ENCODE measurements at places on chromosomes 13 and 19.

DNA sequence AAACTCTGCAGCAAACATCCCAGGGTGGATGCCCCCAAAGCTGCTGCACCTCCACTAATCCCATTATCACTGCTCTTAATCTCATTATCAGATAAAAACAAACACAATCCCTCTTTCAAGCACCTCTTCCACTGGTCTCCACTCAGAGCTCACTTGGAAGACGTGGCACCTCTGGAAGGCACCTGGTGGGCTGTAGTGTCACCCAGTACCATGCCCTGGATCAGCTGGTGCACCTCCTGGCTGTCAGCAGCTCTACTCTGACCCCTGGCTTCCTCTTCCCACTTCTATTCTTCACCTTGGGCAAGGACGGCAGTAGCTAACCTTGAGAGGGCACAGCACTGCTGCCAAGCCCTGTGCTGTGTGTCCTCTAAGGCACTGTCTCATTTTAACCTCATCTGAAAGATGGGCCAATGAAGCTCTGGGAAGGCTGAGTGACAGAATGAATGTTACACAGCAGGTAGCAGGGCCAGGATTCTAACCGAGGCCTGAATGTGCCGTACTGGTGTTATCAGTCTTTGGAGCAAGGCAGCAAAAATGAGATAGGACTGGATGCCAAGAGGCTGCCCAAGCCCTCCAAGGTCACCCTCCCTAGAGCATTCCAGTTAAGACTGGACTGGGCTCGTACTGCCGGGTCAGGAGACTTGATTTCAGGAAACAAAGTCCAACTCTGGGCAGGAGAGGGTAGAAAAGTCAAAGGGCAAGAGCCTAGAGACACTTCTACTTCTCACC lies 7.4 kb downstream of the BRD4 start:
- no peak for DNase-seq

DNA sequence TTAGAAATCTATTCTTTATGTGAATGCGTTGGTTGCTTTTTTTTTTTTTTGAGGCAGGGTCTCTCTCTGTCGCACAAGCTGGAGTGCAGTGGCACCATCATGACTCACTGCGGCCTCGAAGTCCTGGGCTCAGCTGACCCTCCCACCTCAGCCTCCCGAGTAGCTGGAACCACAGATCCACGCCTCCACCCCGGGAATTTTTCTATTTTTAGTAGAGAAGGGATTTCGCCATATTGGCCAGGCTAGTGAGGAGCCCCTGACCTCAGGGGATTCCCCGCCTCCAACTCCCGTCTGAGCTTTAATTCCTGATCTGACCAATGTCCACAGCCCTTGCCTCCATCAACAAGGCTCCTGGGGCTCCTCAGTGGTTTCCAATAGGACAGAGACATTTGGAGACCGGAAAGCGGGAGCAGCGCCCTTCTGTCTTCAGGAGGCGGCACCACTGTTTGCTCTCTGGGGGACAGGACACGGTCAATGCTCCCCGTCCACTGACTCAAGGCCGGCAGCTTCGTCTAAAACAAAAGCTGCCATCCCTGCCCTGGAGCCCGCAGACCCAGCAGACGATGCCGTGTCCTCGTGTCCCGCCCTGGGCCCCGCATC lies 503 bp downstream of the TUBA3C start:
- DNase-seq, result no peak

GRCh38 chr13:78247362-78247761 lies 328.7 kb upstream of the EDNRB start:
- no peak for DNase-seq

DNA sequence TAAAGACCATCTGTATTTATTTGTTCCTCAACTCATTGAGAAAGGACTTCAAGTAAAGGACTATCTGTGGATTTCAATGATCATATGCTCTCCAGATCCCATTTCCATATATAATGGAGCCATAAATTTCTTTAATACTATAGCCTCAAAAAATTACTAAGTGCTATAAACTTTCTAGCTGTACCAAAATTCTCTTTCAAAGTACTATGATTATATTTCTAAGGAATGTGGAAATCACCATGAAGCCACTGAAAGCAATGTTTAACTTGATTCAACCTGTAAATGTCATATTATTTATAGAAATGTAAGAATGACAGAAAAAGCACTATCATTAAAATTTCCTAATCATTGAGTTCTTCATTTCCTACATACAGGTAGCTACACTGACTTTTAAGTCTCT lies 20.7 kb downstream of the TBC1D4 start:
- DNase-seq, result no peak

DNA sequence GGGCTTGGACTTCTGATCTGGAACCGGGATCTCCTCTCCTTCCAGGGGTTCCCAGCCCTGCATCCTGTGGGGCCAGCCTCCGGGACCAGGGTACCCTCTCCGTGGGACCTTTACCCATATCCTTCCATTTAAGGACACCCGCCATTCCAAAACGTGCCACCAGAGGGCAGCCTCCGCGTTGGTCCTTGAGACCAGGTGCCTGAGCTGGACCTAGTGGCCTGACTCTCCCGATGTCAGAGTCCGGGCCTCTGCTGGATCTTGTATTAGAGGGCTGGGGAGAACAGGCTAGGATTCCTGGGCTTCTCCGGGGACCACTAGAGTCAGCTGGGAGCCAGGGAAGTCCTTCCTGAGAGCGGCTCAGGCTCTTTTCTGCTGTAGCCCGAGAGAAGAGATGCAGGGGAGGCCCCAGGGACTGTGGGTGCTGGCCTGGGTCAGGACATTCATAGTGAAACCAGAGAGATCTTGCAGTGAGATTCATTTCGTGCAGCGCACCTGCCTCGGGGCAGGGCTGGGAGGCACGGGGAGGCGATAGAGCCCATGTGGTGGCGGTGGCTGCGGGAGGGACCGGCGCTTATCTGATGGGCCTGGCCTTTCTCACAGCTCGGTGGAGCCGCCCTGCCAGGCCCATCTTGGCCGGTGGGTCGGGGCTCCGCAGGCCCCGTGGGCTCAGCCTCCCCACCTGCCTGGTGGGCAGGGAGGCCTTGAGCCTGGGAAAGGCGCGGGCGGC lies 9.8 kb upstream of the SLC7A10 start:
- peak; percentile 68 for DNase-seq

DNA sequence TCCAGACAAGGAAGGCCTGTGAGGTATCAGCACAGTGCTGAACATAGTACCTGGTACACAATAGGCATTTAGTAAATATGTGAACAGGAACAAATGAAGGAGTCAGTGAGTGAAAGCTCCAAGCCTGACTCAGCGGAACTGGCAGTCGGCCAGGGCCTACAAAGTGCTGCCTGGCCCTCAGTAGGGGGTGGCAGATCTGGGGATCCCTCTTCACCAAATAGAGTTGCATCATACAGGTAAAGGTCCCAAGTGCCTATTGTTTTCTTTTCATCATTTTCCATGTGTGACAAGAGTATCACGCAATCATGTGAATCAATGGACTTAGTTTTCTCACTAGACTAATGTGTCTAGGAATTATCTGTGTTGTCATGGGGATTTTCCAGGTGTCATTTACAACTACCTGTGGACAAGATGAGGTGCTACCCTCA lies 9.2 kb downstream of the CYP2B6 start:
- DNase-seq, result no peak

DNA sequence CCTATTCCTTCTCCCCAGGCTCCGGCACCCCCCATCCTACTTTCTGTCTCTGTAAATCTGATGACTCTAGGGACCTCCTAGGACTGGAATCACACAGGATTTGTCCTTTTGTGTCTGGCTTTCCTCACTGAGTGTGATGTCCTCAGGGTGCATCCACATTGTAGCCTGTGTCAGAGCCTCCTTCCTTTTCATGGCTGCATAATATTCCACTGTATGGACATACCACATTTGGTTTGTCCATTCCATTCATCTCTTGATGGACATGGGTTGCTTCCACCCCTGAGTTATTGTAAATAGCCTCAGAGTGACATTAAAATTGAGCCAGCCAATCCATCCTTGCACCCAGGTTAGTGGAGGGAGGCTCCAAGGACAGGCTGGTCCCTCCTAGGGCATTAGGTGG lies 22.8 kb upstream of the NMRK2 start:
- DNase-seq, result no peak

DNA sequence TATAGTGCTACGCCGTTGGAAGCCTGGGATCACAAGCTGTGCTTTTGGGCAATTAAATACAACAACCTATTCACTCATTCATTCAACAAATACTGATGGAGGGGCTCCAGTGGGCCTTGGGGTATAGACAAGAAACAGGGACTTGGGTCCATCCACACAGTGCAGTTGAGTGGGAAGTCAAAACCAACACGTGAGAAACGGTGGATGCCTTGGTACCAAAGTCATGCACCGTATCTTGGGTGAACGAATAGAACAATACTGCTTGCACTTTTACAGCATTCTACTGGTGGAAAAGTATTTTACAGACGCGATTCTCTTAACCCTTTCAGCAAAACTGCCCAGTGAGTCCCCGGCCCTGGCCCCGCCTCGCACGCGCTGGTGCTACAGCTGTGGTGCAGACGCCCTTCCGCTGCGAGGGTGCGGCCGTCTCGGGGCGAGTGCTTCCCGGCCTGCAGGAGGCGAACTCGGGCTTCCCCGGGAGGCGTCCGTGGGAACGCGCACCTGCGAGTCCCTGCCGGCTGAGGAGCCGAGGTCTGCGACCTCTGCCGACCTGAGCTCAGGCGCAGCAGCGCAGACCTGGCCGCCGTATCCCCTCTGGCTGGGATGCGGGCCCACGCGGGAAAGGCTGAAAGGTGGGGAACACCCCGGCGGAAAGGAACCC lies 8.3 kb downstream of the TNFRSF19 start:
- DNase-seq, result peak; percentile 12

- no peak for DNase-seq
These were observed 8.8 kb downstream of the PALM3 start for GRCh38 chr19:14053032-14053431.

DNA sequence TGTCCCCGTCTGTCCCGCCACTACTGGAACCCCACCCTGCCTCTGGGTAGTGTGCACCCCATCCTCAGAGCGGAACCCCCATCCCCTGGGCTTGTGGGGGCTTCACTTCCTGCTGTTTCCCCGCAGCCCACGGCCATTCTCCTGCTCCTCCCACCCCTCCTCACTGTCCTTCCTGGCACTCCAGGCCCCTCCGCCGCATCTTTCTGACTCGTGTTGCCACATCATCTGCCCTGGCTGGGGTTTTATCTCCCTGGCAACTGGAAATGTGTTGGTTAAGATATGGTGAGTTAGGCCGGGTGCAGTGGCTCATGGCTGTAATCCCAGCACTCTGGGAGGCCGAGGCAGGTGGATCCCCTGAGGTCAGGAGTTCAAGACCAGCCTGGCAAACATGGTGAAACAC lies 37.3 kb downstream of the KDM4B start:
- DNase-seq, result no peak

DNA sequence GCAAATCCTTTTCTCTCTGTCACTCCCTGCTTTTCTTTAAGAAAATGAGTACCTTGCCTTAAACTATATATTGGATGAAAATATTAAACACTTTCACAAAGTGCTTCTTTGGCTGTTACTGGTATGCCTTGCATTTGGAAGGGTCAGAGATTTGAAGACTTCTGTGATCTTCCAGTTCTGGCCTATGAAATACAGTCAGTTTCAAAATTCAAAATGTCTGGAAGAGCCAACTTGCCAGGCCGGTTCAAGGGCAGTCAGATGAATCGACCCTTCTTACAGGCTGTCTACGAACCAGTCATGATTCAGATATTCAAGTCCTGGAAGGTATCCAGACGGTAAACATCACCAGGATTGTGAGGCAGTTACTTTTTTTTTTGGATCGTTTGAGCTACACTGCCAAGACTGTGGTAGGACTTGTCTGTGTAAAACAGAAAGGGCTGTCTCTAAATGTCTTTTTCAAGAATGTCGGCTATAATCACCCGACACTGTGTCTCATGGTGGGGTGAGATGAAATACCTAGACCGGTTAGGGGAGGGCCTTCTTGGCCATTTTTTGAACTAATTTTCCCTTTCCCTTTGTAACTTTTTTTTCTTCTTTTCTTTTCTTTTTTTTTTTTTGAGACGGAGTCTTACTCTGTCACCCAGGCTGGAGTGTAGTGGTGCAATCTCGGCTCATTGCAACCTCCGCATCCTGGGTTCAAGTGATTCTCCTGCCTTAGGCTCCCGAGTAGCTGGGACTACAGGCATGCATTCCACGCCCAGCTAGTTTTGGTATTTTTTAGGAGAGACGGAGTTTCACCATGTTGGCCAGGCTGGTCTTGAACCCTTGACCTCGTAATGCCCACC lies 11.2 kb downstream of the ACTN4 start:
- DNase-seq, result no peak

DNA sequence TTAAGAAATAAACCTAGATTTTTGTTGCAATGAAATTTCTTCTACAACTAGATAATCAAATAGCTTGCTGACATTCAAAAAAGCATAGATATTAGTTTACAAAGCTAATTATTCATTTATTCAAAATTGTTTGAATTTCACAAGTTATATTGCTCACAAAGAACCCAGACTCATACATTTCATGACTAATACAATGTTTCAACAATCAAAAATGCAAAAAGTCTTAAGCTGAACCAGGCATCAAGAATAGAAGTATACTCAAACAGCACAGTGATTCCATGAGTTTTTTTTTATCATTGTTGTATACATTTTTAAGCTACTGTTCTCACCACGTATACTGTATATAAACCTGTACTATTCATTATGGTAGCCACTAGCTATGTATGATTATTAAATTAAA lies 51.0 kb downstream of the DIAPH3 start:
- no peak for DNase-seq

DNA sequence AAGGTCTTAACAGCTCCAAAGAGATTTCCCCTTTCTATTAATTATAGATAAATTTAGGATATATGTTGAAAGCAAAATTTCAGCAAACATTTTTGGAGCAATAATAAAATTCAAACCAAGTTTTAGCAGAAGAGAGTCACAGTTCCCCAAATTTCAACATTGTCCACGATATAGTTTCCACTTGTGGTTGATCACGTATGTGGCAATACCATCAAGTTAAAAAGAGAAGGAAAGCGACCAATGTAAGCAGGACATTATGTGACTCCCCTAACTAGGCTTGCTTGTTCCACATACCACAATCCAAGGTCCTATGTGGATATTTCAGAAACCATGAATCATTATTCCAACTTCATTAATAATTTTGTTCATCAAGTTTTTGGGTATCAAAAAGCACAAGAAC lies 52.8 kb downstream of the ELF1 start:
- DNase-seq, result no peak

DNA sequence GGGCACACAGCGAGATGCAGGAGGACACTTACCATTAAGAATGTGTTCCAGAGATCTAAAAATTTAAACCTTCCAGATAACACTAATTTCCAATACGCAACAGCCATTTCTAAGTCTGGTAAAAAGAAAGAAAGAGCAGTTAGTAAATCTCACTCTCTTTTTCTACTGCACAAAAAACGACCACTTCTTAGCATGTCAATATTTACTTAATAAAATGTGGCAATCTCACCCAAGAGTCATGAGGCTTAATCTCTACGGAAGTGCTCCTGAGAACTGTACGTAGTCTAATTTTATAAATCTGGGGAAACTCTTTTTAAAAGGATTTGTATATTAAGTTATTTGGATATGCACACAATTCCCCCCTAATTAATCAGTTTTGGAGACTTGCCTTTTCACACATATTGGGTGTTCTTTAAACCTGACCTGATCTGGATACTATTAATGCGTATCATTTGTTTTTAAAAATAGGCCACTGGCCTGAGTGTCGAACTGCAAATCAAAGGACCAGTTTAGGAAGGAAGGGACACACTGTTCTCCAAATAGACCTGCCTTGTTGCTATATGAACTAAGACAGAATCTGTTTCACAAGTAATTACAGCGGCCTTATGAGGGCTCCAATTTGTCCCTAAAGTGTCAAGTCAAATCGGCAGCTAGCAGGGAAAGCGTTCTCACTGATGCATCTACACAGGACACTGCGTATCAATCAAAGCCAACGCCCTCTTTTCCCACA lies 7.9 kb upstream of the ADPRHL1 start:
- no peak for DNase-seq
